A673 (cell line): ENCODE measurements at places on chromosomes 13 and 19. TPM values are rescaled to one million over a fixed set of nuclear protein-coding genes. Genes with fewer than 3 reads are reported as not detected.

DNA sequence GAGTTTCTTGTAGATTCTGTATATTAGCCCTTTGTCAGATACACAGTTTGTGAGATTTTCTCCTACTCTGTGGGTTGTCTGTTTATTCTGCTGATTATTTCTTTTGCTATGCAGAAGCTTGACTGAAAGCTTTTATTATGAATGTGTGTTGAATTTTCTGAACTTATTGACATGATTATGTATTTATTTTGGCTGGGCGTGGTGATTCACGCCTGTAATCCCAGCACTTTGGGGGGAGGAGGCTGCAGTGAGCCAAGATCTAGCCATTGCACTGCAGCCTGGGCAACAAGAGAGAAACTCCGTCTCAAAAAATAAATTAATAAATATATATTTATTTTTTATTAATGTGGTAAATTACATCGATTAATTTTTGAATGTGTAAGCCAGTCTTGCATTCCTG, 78.9 kb downstream of the DNAJC15 start:
- DNase-seq, result no peak

- DNase-seq, result no peak
Observed at GRCh38 chr19:34847393-34847792, 74.4 kb upstream of the ZNF599 start.

GRCh38 chr19:16921766-16922591, 33.2 kb downstream of the F2RL3 start:
- DNase-seq, result no peak

DNA sequence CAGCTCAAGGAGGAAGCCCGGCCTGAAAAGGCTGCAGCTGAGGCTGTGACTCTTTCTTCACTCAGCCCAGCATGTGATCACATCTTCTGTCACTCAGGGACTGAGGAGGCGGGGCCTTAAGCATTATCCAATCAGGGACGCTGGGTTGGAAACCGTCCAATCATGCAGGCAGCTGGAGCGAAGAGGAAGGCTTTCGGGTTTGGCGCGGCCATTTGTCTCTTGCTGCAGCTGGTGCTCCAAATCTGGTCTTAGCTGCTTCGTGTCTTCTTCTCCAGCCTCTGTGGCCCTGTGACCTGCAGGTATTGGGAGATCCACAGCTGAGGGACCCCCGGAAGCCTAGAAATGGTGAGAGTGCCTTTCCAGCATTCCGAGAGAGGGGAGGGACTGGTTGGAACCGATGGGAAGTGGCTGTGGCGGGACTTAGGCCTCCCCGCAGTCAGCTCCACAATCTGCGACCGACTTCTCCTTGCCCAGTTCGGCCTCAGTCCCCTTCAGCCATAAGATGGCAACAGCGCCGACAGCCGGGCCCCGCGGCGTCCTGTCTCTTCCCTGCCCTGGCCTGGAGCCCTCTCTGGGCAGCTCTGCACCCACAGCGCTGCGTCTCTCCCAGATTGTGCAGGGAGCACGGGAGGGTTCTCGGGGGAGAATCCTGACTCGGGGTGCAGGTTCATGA, at the start of gene ZNF90:
TSS of gene ZNF90 (plus strand) at position 210 of the 673 bp plus-strand sequence. CDS start at position 343, 133 bp downstream.
- peak; percentile 23 for DNase-seq

- DNase-seq, result no peak
Observed at GRCh38 chr13:79121286-79121685, 284.8 kb downstream of the RBM26 start.

DNA sequence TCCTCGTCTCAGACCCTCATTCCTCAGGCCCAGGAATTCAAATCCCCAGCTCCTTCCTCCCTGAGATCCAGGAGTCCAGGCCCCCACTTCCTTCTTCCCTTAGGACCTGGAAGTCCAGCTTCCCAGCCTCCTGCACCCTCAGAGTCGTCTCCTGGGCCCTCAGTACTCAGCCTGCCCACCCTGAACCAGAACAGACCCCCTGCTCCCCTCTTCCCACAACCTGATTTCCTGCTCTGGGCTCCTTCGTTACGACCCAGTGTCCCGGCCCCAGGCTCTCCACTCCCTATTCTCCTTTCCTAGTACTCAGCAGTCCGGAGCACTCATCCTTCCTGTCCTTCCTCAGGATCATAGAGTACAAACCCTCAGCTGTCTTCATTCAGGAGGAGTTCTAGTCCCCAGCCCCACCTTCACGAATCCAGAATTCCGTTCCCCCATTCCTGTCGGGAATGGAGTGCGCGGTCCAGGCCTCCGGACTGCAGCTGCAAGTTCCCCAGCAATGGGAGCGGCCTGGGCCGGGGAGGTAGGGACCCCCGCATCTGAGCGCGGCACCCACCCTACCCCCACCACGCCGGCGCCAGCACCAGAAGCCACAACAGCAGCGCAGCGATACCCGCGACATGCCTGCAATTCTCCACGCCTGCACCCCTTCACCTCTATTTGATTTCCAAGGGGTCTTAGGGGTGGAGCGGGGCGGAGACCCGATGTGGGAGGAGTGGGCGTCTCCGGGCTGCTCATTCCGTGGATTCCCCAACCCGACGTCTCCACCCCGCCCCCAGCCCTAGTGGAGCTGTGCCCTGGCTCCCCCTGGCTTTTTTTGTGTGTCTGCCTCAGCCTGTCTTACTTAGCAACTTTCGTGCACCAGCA, 12.7 kb downstream of the EGLN2 start:
- no peak for DNase-seq

The ENOX1 gene
- total RNA-seq, result 4.4 and 4.5 TPM in 2 replicates

The FAM83E gene
- total RNA-seq, result 5.5 and 6.1 TPM in 2 replicates
